ENCODE measurements at places on chromosomes 5 and 9. TPM values are rescaled to one million over a fixed set of nuclear protein-coding genes. Genes with fewer than 3 reads are reported as not detected.

- no peak overlapping the region for H3K27ac ChIP-seq
- H3K4me3 ChIP-seq: no peak overlapping the region
- no peaks in the 10 kb centered on the region for H3K27me3 ChIP-seq
- no peak for DNase-seq
These were observed 12.0 kb upstream of the KIF4B start for GRCh38 chr5:155001523-155001922.

GRCh38 chr5:11897781-11898180 is 6.5 kb downstream of the CTNND2 start:
- no peak overlapping the region for H3K4me3 ChIP-seq
- DNase-seq: no peak
- peaks cover 18% of the 10 kb centered on the region for H3K27me3 ChIP-seq
- no peaks in the 10 kb centered on the region for H3K4me1 ChIP-seq
- no peaks in the 10 kb centered on the region for H3K36me3 ChIP-seq

- H3K27ac ChIP-seq: no peak overlapping the region
- H3K4me1 ChIP-seq: no peaks in the 10 kb centered on the region
- H3K36me3 ChIP-seq: no peaks in the 10 kb centered on the region
- H3K27me3 ChIP-seq: no peaks in the 10 kb centered on the region
- no peak overlapping the region for H3K4me3 ChIP-seq
These were observed 901.3 kb upstream of the SEMA6A start for GRCh38 chr5:117475919-117476318.

HBEGF gene
- 55.7 TPM for total RNA-seq

DNA sequence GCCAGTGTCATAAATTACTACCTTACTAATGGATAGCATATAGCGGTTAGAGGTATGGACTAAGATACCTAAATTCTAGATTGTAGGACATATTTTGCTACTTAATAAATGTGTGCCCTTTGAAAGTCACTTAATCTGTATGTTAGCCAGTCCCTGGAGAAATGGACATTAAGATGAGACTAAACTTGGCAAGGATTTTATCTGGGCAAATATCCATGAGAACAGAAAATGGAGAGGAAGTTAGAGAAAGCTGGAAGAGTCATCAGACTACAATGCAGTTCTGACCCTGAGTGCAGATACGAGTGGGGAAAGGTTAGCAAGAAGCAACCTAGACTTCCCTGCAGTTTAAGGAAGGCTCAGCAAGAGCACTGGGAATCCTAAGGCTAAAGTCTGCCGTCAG is 33.0 kb downstream of the TBCA start:
- H3K4me1 ChIP-seq: peaks cover 12% of the 10 kb centered on the region
- H3K27ac ChIP-seq: no peak overlapping the region
- no peaks in the 10 kb centered on the region for H3K27me3 ChIP-seq

DNA sequence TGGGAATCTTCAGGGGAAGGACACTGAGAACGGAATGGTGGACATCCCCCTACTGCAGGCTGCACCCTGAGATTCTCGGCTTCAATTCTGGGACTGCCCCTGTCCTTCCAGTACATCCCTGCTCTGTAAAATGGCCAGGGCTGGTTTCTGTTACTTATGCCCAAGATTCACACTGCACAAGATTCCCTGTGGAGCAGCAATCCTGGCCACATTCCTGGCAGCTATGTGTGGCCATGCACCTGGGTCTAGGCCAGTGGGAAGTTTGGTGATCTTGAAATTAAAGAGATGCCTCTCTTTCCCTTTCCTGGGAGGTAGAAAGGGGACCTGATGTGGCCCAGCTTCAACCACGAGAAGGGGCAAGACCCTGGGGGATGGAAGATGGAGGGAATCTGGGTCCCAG is 27.6 kb downstream of the WHRN start:
- H3K27ac ChIP-seq: no peak overlapping the region
- no peaks in the 10 kb centered on the region for H3K36me3 ChIP-seq
- peaks cover 6% of the 10 kb centered on the region for H3K4me1 ChIP-seq

- no peaks in the 10 kb centered on the region for H3K4me1 ChIP-seq
- H3K4me3 ChIP-seq: no peak overlapping the region
- no peak for DNase-seq
- H3K27ac ChIP-seq: no peak overlapping the region
- H3K27me3 ChIP-seq: peaks cover 25% of the 10 kb centered on the region
These were observed 313.7 kb upstream of the IRX4 start for GRCh38 chr5:2196416-2196815.

LCN1 gene
- not detected for total RNA-seq

GRCh38 chr5:34655354-34655991 is 655 bp upstream of the RAI14 start:
- H3K27ac ChIP-seq: peak overlapping the region; percentile 92
- no peaks in the 10 kb centered on the region for H3K27me3 ChIP-seq
- peaks cover 15% of the 10 kb centered on the region for H3K4me1 ChIP-seq
- peak; percentile 78 for DNase-seq
- peak overlapping the region; percentile 73 for H3K4me3 ChIP-seq

NPR3 gene
- total RNA-seq: 1.1 TPM

DNA sequence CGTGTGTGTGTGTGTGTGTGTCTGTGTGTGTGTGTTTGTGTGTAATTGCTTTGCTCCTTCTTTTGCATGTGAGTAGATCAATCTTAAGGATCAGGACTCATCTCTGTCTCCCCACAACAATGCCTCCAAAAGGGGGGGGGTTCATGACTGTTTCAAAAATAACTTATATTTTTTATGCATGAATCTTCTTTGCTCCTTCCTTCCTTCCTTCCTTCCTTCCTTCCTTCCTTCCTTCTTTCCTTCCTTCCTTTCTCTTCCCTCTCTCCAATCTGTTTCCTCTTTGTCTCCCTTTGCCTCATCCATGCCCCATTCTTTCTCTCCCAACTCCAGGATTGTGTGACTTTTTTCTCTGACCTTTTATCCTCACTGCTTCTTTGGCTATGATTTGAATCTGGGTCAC is 126.4 kb upstream of the OSMR start:
- no peaks in the 10 kb centered on the region for H3K36me3 ChIP-seq
- no peaks in the 10 kb centered on the region for H3K27me3 ChIP-seq
- H3K4me3 ChIP-seq: no peak overlapping the region
